ENCODE measurements at places on chromosomes 2 and 18. TPM values are rescaled to one million over a fixed set of nuclear protein-coding genes. Genes with fewer than 3 reads are reported as not detected.

GRCh38 chr2:176164611-176165369 is 7.7 kb downstream of the HOXD3 start:
- no peak for DNase-seq

GRCh38 chr18:59044855-59045254 is 94.8 kb upstream of the SEC11C start:
- no peak for DNase-seq

GRCh38 chr18:32776561-32776960 is 3.7 kb upstream of the KLHL14 start:
- no peak for DNase-seq

- DNase-seq: no peak
These were observed 2.7 kb downstream of the BIN1 start for GRCh38 chr2:127104166-127104660.

- no peak for DNase-seq
These were observed 65.3 kb downstream of the STAT1 start for GRCh38 chr2:190948671-190949070.

GRCh38 chr18:45168866-45169600 is 446.2 kb upstream of the SLC14A2 start:
- no peak for DNase-seq

DNA sequence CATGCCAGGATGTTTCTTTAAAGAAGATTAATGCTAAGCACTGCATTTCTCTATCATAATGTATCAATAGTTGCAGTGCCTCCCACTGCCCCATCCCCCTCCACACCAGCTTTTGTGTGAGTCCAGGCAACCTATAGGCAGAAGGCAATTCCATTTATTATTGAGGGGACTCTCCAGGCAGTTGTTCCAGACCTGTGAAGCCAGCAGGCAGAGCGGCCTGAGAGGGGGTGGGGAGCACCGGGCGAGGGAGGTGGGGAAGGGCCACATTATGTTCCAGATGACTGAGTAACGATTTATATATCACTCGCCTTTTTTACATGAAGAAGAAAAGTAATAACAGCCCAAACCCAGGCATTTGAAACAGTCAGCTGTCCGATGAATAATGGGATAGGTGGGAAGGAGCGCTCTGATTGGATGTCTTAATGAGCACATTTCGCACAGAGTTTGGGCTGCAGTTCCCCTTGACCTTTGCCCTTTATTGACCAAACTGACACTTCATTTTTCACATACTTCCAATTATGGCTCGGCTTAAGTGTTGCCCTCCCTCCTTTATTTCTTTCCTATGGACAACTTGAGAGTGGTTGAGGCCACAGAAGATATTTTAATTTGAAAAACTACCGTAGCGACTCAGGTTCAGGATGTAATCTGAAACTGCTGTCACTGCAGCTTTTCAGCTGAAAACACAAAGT is 34.4 kb downstream of the MEIS1 start:
- DNase-seq: no peak

- no peak for DNase-seq
These were observed 38.1 kb downstream of the TMEM131 start for GRCh38 chr2:97957432-97958183.

DNA sequence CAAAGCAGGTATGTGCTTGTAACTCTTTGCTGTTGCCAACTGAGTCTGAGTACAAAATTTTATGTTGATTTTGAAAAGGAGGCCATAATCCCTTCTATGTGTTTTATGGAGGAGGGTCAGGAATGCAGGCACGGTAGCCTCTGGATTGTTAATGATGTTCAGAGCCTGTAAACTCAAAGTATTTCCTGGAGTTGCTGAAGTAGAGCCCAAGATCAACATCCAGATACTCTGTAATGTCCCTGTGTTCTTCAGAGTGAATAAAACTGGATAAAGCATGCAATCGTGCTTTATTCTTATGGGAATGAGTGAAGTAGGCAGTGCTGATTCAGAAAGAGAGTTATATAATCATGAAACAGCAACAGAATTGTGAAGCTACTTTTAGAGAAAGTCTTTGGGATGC is 61.8 kb upstream of the CHRNA1 start:
- no peak for DNase-seq

DNA sequence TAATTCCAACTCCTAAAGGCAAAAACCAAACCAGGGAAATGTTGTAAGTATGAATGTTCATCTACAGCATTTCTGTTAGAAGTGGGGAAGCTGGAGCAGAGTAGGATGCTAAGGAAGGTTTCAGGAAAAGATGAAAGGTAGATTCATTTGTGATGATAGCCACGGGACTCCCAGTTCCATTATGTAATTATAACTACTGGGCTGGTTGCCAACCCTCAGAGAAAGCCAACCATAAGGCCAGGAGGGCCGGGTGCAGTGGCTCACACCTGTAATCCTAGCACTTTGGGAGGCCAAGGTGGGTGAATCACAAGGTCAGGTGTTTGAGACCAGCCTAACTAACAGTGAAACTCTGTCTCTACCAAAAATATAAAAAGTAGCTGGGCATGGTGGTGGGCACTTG is 288.9 kb upstream of the ETAA1 start:
- DNase-seq: no peak

DNA sequence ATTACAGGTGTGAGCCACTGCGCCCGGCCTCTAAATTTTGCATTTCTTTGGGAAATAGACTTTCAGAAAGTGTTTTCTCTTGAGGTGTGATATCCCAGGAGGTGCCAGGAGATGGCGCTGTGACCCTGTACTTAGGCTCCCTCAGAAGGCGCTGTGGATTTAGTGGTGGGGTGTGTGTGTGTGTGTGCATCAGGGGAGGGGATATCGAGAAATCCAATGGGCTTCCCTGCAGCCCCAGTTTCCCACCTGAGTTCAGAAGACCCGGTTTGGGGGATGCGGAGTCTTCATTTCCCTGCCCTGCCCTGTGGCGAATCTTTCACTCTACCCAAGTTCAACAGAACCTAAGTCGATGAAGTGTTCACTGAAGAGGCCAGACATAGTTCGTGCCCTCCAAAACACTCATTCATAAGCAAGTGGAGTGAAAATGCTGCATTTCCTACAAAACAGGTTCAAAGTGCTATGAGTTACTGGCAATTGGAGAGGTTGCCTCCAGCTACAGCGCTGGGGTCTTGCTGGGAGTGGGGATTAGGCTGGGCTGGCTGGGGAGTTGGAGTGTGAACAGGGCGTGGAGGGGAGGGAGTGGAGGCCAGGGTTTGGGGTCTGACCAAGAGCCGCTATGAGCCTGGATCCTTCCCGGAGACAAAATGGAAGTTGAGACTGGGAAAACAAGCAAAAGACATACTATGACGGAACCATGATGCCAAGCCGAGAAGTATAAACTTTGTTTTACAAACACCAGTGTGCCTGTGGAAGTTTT is 6.5 kb upstream of the WNT6 start:
- DNase-seq: no peak

DNA sequence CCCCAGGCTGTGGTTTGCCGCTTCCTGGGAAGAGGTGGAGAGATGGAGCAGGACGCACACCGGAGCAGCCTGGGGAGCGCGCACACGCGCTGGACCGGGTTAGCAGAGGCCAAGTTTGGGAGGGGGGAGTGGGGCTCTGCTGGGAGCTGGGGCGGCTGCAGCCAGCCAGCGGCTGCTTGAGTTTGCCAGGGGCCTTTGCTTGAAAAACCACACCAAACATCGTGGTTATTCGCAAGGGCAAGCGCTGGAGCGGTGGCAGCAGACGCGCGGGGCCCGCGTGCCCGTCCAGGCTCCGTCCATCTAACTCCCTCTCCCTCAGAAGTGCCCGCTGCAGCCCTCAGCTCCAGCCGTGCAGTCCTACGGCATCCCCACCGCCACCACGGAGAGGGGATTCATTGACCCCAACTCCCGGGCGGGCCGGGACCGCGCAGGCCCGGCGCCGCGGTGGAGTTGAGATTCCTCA is 4.6 kb downstream of the PTGR3 start:
- peak; percentile 66 for DNase-seq

GRCh38 chr2:8636721-8637636 is 44.9 kb upstream of the ID2 start:
- DNase-seq: no peak

- DNase-seq: no peak
These were observed 68.9 kb downstream of the BIRC6 start for GRCh38 chr2:32425719-32426141.

GRCh38 chr18:48356909-48357631 is 52.1 kb downstream of the ZBTB7C start:
- DNase-seq: no peak

DNA sequence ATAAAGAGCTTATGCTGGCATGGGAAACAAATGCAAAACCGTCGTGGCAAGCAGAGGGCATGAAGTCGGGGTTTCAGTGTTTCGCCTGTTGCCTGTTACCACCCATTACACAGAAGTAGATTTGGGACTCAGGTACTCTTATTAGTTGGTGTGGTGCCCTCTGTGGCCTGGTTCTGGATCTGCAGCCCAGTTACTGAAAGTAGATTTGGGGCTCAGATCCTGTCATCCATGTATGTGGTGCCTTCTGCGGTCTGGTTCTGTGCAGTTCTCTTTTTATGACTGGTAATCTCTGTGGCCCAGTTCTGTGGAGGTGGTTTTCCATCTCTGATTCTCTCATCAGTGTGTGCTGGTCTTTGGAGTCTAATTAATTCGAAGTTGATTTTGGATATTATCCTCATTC is 45.2 kb downstream of the ADNP2 start:
- no peak for DNase-seq

DNA sequence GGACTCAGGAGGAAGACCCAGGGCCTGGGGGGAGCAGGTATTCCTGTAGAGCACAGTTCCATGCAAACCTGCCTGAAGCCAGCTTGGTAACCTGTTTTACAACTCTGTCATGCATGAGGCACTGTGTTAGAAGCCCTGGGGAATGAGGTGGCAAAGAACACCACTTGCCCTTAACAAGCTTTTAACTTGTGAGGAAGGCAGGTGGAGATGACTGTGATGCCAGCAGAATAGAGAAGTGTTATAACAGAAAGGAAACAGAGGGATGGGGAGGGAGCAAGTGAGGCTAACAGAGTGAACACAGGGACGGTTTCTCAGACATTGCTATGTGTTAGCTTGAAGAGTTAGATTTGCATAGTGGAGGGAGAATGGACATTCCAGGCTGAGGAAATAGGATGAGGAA is 11.5 kb upstream of the IL1A start:
- no peak for DNase-seq

DNA sequence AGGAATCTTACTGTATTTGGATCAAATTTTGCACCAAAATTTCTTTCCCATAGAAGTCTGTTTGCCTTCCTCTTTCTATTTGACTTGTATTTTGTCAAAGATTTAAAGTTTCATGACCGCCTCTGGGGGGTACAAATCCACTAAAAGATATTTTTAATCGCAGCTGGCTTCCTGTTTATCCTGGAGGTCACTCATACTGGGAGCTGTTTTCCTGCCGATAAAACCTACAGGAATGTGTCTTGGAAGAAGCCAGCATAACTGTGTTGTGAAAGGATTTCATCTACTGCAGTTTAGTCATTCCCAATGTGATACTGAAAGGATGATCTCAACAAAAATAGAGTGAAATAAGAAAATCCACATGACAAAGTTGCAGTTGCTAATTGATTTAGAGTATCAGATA is 184.0 kb downstream of the RIT2 start:
- DNase-seq: no peak

- DNase-seq: no peak
These were observed 15.7 kb downstream of the ARHGAP15 start for GRCh38 chr2:143144813-143145455.

DNA sequence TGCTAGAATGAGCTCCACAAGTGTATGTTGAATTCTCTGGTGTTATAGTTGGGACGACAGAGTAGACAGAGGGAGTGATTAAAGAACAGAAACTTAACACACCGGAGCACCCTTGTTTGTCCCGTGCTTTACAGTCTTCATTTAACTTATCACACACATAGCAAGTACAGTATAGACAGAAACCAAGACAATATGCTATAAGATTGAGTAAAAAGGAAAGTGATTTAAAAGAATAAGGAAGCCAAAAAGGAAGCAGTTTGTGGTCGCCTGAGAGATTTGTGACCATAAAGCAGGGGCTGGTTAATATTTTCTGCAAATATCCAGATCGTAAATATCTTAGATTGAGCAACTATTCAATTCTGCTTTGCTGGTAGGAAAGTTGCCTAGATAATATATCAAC is 1128.4 kb downstream of the TSN start:
- no peak for DNase-seq

DNA sequence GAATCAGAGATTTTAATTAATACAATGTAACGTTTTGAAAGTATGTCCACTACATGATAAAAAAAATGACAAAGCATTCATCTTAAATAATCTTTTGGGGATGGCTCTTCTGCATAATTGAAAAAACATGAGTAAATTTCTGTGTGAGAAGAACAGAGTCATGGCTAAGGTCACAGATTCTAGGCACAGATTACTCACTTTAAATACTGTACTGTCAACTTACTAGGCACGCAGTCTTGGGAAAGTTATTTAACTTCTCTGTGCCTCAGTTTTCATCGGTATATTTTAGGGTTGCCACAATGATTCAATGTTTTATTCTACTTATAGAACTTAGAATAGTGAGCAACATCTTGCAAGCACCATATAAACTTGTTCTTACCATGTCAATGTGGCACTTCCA is 49.2 kb downstream of the TMEFF2 start:
- no peak for DNase-seq

- DNase-seq: no peak
These were observed 129.7 kb downstream of the NETO1 start for GRCh38 chr18:72738136-72738535.

- no peak for DNase-seq
These were observed 7.3 kb downstream of the CEP192 start for GRCh38 chr18:12998332-12999060.

- DNase-seq: peak; percentile 55
These were observed 19.1 kb upstream of the SH3BP4 start for GRCh38 chr2:234932591-234933168.

DNA sequence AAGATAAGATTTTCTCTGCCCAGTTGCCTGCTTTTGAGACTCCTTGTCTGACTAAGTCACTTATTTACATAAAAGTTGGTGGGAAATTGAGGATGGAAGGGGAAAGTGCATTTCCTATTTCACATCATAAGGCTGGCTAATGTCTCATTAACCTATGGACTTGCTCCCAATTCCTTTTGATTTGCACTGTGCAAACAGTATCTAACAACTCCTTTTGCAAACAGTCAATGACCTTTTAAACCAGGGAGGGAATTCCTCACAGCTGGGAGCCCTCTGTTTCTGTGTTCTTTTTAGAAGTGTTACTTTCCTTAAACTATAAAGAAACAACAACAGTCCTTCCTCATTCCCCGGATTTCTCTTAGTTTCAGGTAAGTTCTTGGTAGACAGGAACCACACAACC is 272.8 kb downstream of the RND3 start:
- DNase-seq: no peak

DNA sequence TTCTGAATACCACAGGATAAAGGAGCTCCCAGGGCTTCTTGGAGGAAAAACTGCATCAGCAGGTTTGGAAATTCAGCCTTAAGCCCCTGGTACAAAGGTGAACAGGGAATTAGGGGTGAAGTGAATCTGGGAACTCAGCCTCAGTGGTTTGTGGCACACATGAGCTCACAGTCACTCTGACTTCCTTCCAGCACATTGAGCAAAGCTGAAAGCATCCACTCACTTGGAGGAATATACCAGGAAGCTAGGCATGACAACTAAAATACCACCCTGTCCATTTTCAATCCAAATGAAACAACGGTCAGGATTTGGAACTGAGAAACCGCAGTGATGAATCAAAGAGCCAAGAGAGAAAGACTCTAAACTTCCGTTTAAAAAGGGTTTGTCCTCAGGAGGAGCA is 216.1 kb downstream of the ICOS start:
- no peak for DNase-seq

The ZNF532 gene
- 121 TPM for total RNA-seq

The UGT1A3 gene
- total RNA-seq: not detected

The PIKFYVE gene
- total RNA-seq: 25.7 TPM

The MREG gene
- total RNA-seq: 1.2 TPM

The DUSP2 gene
- 2.2 TPM for total RNA-seq

The ANKRD30B gene
- not detected for total RNA-seq

The CXCR1 gene
- total RNA-seq: 0.13 TPM

The ZNF892 gene
- 8.4 TPM for total RNA-seq

The CNTNAP5 gene
- not detected for total RNA-seq

The CRYGC gene
- total RNA-seq: not detected

Measured in esophagus muscularis mucosa (tissue), 4 donors.